GM23338 (cell line): ENCODE measurements at places on chromosomes 12 and 14.

GRCh38 chr12:117231750-117232149 is 41.5 kb upstream of the FBXO21 start:
- DNase-seq, result peak; percentile 49

DNA sequence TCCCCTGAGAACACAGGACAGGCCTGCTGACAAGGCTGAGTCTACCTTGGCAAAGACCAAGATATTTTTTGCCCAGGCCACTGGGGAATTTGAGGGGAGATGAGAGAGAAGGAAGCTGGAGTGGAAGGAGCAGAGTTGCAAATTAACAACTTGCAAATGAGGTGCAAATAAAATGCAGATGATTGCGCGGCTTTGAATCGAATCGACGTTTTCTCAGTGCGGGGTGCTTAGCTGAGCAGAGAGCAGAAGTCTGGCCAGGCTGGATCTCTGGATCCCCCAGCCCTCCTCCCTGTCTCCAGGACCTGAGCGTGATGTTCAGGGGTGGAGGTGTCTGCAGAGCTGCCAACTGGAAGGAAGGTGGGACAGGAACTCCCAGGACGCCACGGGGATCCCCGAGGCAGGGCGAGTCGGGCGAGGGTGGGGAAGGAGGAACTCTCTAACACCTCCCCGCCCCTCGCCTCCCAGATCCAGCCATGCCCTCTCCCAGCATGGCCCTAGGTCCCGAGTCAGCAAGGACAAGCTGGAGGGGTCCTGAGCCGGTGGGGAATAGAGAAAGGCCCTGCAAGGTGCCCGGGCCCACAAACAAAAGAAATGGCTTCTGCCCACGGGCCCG is 527 bp upstream of the CARMIL3 start:
- DNase-seq, result peak; percentile 52

GRCh38 chr12:31324845-31325523 is 966 bp downstream of the SINHCAF start:
- DNase-seq, result peak; percentile 38

DNA sequence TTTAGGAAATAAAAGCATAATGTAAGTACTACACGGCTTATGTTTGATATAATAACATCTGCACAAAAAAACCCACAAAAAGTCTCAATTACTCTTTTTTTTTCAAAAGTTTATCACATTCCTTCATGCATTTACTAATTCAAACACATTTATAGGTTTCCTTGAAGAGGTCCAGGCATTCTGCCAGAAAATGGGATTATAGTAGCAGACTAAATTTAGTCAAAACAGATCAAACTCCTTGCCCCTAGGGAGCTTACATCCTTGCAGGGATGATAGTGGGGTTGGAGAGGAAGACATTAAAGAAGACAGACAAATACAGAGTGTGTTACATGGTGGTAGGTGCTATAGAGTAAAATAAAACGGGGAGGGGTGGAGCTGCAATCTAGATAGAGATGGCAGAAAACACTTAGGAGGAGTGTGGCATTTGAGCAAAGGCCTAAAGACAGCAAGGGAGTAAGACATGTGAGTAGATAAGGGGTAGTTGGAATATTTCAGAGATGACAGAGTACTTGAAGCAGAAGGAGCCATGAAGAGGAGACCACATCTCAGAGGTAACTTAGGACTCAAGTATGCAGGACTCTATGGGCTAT is 266.9 kb downstream of the PPFIA2 start:
- no peak for DNase-seq

DNA sequence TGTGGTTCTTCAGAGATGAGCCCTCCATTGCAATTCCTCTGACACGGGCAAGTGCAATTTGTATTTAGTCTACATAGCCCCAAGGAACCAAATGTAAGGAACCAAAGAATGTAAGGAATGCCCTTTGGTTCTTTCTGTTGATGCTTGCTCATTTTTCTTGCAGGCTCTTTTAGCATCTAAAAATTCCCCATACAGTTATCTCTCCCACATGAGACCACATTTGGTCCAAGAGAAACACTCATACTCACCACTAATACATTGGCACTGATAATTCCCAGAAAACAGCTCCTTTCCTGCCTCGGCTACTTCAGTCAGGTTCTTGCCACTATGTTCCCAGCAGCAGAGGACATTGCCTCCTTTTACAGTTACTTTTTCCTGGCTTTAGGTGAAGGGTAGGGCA is 332.6 kb downstream of the AEBP2 start:
- peak; percentile 32 for DNase-seq
